ENCODE measurements at places on chromosomes 1 and 21.

GRCh38 chr1:231206856-231207255, 34.2 kb upstream of the GNPAT start:
- DNase-seq: no peak

DNA sequence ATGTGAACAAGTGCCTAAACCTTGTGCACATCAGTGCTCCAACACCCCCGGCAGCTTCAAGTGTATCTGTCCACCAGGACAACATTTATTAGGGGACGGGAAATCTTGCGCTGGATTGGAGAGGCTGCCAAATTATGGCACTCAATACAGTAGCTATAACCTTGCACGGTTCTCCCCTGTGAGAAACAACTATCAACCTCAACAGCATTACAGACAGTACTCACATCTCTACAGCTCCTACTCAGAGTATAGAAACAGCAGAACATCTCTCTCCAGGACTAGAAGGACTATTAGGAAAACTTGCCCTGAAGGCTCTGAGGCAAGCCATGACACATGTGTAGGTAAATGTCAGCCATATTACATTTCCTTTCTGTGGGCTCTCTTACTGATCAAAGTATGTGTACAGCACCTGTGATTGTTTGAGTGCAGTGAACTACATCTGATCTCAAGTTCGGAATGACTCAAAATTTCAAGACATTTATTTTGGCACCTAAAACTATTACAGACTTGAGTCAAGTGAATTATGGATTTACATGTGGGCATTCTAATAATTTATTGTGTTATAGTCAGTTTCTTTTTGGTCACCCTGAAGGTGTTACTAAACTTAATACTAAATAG, 196.5 kb downstream of the TPR start:
- DNase-seq: no peak

- DNase-seq: peak; percentile 60
Measured at GRCh38 chr1:36342426-36343185, 19.2 kb upstream of the EVA1B start.

GRCh38 chr1:245957427-245957826, 549.7 kb downstream of the SMYD3 start:
- no peak for DNase-seq

GRCh38 chr1:55707196-55707595, 492.0 kb upstream of the USP24 start:
- no peak for DNase-seq

- DNase-seq: no peak
Measured at GRCh38 chr1:237012788-237013383, 8.6 kb upstream of the MT1HL1 start.

DNA sequence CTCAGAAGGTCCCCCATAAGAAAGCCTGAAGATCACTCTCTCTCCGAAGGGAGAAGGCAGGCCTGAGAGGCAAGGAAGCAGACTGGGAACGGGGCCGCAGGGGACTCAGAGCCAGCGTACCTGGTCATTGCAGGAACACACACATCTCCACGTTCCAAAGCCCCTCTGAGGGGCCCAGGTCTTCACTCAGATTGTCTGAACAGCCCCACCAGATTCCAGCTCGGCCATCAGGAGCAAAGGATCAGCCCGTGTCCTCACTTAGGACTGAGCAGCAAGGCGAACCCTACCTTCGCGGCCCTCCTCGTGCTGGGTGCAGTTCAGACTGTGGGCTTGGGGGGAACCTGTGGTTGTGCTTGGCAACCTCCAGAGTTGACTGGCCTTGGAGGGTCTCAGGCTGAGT, 43.9 kb upstream of the SOX13 start:
- no peak for DNase-seq

- no peak for DNase-seq
Measured at GRCh38 chr1:230806552-230806951, 59.4 kb downstream of the CAPN9 start.

- DNase-seq: no peak
Measured at GRCh38 chr1:40363721-40364120, 9.8 kb upstream of the SMAP2 start.

DNA sequence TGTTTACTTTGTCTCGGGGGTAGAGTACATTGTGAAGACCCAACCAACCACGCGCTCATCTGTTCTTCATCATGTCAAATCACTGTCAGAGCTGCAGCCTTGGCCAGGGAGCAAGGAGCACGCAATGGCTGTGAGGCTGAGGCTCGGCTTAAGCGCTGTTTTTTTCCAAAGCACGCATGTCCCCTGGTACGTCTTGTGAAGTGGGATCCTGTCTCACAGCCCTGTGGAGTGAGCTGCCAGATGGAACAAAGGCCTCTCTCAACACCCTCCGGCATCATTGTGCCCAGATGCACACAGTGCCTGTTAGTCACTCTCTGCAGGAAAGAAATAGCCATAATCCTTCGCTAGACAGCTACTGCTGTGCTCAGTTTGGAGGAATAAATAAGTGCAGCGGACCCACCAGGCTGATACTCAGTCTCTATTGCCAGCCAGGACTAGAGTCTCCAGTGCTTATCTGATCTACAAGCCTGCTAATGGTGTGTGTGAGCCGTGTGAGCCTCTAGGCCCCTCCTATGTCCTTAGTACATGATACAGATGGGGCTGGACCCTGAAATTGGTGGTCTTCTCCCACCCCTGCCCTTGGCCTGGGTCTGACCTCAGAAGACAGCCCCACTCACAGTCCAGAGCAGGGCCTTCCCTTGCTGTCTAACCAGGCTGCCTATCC, 91.3 kb upstream of the COA6 start:
- no peak for DNase-seq

DNA sequence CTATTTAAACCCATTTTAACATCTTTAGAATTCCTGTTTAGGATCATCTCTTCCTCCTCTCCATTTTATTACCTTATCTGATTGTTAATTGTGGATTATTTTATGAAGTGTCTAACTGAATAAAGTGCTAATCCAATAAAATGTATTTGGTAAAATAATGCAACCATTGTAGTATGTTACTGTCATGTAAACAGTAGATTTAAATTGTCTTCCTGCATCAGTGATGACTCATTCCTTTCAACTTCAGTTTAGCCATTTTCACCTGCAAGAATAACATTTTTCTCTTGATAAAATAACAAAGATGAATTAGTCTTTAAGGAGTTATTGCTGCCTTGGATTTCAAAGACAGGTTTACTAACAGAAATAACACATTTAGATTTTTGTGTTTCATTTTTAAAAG, 5.4 kb downstream of the PPP2R5A start:
- peak; percentile 26 for DNase-seq

- DNase-seq: no peak
Measured at GRCh38 chr1:20486457-20487235, 636 bp upstream of the CAMK2N1 start.

DNA sequence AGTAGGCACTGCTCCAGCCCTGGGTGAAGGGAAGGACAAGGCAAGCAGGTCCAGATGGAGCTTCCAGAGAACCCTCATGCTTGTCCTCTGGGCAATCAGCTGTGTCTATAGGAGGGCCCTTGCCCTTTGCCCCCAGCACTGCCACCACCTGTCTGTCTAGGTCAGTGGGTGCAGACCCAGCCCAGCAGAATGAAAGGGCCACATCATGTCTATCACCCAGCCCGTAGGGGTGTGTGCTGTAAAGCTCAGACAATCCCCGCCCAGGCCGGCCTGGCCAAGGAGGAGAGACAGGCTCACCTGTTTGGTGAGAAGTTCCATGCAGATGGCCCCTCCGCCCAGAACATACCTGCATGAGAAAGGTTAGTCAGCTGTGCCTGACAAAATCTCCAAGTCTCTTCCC, 7.0 kb downstream of the UBE2Q1 start:
- DNase-seq: no peak

DNA sequence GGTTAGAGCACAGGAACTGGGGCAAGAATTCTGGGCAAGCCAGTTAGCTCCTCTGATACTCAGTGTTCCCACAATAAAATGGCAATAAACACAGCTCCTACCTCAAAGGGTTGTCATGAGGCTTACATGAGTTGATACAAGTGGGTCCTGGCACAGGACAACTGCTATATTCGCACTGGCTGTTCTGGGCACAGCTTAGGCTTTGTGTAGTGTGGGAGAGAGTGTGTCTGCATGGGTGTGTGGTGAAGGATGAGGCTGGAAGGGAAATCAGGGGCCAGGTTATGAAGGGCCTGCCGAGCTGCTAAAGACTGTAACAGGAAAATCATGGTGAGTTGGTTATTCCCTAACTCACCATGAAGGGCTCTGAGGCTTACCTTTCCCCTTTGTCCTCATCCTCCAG, 18.7 kb downstream of the ETV3 start:
- no peak for DNase-seq

DNA sequence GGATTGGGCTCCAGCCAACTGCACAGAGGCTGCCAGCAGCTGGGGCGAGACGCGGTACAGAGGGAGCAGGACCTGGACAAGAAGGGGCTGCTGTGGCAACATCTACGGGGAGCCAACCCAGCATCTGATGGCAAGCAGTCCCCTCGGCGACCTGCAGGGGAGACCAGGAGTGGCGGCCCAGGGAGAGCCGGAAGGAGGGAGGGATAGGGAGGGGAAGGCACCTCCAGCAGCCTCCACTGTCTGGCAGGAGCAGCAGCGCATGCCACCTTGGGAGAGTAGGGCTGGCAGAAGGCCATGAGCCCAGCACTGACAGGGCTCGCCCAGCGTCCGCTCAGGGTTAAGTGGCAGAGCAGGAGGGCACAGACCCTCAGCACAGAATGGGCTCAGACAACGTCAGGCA, 17.3 kb downstream of the CHD5 start:
- DNase-seq: no peak

- no peak for DNase-seq
Measured at GRCh38 chr1:186143481-186143880, 231.6 kb downstream of the TPR start.

DNA sequence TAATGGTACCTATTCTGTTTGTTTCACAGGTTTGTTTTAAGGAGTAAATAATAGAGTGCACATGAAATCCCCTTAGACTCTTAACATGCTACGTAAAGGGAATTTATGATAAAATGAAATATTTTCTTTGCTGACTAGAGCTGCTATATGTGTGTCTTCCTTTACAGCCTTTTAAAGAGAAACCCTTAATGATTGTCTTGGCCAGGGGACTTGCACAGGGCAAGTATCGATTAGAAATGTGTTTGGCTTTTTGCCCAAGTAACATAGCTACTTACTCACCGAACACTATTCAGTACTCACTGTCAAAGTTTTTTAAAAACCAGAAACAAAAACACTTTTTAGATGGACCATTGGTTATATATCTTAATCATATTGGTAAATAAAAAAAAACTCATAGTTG, 71.3 kb upstream of the KIAA1614 start:
- no peak for DNase-seq

DNA sequence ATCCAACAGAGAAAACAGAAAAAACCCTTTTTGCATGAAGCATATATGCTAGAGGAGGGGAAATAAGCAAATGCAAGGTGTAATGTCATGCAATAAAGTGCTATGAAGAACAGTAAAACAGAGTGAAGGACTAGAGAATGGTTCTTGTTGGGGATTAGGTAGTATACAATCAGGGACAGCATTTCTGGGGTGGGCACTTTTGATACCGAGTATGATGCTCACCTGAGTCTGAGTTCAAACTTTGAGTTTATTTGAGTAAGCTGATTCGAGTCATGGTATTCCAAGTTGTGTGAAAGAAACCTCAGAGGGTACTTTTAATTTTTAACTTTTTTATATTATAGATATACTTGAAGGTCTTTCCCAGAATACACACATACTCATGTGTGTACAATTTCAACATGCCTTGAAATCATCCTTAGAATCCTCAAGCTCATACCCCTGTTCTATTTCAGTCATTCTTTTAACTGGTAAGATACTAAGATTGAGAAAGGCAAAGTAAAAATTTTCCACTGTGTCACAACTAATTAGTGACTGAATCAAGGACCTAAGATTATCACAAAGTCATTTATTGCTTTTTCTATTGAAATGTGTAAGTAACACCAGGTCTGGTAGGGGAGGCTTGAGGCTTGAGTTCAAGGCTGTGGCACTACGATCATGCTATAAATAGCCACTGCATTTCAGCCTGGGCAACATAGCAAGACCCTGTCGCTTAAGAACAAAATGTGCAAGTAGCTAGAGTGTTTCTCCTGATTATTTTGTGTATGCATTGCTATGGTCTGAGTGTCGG, 12.1 kb downstream of the LRRC8B start:
- DNase-seq: no peak

DNA sequence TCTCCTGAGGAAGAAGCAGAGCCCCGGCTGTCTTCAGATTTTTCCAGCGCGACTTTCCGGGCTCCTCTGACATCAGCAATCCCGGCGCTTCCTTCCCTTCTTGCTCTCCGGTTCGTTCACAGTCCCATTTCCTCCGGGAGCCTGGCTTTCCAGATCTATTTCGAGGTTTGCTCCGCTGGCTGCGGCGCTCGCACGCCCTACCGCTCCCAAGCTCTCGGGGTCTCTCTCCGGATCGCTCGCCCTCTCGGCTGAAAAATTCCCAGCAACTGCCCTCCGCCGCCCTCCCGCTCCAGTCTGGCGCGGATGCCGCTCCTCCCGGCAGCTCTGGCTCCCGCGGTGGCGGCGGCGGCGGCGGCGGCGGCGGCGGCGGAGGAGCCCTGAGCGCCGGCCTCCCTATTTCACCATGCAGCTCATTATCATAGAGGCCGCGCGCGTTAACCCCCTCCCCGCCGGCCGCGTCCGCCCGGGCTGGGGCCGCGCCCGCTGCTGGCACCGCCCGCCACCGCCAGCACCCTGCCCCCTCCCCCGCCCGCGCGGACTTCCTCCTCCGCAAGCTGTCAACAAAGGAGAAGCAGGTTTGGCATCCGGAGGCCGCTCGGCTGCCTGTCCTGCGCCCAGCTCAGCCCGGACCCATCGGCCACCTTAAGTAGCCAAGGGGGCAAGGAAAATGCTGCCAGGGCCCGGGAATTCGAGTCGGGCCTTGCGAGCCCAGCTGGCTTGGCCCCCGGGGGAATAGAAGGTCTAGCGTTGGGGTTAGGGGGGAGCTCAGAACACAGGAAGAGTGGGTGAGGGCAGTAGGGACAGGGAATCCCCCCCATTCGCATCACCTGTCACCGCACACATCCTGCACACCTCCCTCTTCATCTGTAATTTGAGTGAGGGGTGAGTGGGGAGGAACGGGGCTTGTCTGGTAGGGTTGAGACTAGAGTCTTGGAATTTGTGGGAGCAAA, at the start of gene PLXNA2:
Gene PLXNA2 (minus strand): TSS at position 418 of the 950 bp plus-strand sequence. CDS start 26,462 bp downstream, outside the sequence.
- DNase-seq: peak; percentile 65

DNA sequence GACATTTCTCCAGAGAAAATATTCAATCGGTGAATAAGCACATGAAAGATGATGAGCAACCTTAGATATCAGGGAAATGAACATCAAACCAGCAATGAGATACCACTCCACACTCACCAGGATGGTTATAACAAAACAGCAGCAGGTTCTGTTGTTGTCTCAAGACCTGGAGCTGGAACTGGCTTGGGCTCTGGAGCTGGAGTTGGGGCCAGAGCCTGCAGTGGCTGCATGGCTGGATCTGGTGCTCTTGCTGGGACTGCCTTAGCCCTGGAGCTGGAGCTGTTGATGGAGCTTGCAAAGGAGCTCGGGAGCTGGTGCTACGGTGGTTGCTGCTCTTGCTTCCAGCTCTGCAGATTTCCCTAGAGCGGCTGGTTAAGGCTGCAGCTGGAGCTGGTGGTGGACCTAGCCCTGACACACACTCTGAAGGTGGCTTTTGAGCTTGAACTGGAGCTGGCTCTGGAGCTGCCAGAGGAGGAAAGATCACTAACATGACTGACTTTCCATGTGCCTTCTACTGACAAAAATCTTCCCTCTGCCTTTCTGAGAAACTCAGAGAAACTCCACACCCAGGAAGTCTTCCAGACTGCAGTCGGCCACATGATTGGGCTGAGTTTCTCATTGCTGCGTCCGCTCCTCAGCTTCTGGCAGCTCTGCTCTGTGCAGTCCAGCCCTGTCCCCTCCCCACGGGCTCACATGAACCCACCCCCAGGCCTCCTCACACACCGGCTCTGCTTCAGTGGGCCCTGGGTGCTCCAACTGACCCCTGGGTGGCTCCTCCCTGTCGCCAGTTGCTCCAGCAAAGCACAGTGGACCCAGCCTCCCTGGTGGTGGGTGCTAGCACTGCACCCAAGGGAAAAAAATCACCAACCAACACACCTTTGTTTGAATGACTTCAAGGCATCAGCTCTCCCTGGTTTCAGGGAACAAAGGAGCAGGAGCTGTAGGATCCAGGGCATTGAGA, 139.1 kb upstream of the FMN2 start:
- DNase-seq: no peak
